ENCODE measurements at places on chromosomes 12 and 14.

GRCh38 chr12:107670999-107671643 is 14.5 kb upstream of the PWP1 start:
- DNase-seq = no peak

GRCh38 chr14:68442828-68443629 is 349.8 kb downstream of the ZFP36L1 start:
- no peak for DNase-seq

DNA sequence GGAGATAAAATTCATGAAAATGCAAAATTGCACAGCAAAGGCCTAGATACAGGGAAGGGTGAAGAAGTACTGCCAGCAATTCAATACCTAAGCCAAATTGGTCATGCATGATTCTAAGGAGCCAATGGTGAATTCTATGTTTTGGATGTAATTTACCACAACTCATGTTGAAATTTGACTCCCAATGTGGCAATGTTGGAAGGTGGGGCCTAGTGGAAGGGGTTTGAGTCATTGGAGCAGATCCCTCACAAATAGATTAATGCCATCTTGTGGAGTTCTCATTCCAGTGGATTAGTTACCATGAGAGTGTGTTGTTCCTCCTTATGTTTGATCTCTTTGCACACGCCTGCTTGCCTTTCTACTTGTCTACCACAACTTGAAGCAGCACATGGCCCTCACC is 194.0 kb upstream of the ALG10 start:
- DNase-seq = no peak

- no peak for DNase-seq
These were observed 37.2 kb downstream of the GABARAPL1 start for GRCh38 chr12:10249690-10250455.

GRCh38 chr12:121036810-121037326 is 2.2 kb downstream of the OASL start:
- DNase-seq = no peak

DNA sequence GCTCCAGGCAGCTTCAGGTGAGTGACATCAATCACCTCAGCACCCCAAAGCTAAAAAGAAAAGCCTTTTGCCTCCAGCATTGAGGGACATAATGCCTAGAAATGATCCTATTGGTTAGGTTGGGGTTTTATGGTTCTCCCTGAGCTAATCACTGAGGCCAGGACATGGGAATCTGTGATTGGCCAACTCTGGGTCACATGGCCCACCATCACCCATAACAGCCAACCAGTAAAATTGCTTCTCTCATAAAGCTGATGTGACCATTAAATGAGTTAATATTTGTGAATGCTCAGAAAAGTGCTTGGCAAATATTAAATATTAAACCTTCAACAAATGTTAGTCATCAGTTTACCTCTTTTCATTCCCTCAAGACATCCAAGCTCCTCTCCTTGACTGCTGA is 60.2 kb downstream of the TBX3 start:
- no peak for DNase-seq

GRCh38 chr12:42217656-42218055 is 20.4 kb downstream of the YAF2 start:
- no peak for DNase-seq

- no peak for DNase-seq
These were observed 3.2 kb upstream of the SYNE3 start for GRCh38 chr14:95519699-95520098.

- DNase-seq = no peak
These were observed 187.7 kb downstream of the PHETA1 start for GRCh38 chr12:111181143-111181726.

- DNase-seq = no peak
These were observed 16.5 kb upstream of the OR10AD1 start for GRCh38 chr12:48219631-48220030.

DNA sequence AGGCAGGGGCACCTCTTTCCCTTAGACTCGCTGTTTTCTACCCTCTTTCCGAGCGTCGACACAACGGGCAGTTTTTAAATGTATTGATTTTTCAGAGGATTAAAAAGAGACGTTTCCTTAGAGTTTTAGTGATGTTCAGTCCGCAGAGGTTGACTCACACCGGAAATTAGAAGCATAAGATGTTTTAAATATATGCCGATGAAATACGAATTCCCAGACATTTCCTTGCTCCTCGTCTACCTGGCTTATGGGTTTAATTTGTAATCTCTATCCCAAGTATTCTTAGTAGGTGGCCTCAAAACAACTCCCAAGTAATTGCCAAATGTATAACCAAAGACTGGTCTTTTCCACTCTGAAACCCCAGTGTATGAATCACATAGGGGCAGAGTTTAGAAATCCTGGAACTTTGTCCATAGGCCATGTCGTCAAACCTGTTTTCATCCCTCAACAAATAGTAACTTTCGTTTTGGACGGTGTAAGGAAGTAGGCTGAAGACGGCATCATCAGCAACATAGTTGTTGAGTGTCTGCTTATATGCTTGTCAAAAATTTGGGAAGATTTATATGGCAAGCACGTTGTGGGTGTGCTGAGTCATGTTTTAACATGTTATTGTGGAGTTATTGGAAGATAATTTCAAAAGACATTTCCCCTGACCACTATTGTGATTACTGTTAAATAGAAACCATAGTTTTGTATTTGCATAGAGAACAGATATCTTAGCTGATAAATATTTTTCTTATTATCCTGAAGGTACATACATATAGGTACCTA is 824 bp downstream of the TBK1 start:
- no peak for DNase-seq

- DNase-seq = no peak
These were observed 92.5 kb downstream of the STAB2 start for GRCh38 chr12:103679421-103680170.

DNA sequence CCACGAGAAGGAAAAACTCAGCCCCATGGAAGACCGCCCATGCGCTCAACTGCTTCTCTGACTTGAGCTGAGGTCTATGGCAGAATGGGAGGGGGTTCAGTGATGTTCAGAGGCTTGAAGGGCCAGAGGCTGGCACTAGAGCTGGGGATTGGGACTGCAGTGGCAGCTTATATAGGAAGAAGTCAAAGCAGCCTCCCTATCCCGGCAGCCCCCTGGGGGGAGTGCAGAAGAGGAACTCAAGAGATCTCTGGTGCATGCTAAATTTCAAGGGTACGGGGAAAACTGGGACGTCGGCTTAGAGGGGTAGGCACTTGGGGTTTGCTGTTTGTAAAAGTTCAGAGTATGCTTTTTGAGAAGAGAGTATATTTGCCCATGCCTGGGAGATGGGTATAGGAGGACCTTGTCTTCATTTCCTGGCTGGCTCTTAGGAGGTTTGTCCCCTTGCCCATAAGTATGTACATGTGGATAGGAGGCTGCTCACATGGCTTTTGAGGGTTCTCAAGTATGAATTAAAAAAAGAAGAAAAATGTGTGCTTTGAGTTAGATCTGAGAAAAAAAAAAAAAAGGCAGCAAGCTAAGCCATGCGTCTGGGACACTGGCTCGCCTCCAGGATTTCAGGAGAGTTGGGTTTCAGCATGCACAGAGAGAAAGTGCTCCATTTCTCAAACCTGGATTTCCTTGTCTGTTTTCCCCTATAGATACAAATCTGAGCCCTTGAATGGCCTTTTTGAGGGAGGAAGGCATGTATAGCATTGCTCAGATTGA is 3.2 kb upstream of the MEG3 start:
- no peak for DNase-seq

DNA sequence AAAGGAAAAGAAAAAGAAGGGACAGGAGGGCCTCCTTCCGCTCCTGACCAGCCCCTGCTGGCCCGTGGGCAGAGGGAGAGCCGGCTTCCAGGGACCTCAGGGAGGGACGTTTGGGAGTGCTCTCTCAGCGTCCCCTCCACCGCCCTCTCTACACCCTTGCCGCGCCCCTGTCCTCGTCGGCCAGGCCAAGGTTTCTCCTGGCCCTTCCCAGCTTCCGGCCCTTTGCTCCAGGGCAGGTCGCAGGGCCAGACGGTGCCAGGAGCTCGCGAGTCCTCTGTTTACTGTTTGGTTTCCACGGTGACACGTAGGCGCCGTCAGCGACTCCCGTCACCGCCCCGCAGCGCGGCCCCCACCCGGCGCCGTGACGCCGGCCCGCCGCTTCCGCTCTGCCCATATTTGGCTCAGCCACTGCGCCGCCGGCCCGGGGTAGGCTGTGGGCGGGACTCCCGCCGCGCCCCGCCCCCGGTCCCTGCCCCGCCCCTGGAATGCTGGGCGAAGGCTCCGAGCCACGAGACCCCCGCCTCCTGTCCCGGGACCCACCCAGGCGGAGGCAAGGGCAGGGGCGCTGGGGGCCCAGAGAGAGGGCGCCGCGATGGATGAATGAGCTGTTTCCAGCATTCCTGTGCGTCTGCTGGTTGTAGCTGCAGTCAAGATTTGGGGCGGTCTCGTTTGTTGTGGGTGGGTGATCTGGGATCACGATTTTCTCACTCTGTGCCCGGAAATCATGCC is 15.5 kb downstream of the FOS start:
- peak; percentile 61 for DNase-seq

DNA sequence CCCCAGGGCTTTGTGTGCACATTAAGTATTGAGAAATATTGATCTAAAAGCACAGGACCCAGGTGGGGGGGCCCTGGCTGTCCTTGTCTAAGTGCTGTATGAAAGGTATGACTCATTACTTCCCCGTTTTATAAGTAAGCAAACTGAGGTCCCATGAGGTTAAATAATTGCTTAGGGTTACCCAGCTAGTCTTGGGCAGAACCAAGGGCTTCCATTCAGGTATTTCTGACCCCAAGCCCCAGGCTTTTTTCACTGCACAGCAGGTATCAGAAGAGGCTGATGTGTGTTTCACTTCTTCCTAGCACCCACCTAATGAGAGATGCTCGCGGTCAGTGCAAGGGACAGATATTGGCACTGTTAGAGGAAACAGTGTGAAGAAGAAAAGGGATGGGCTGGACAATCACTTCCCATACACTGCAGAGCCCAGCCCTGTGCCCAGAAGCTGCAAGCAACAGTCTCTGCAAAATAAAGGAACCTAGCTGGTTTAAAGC is 4.7 kb upstream of the TC2N start:
- DNase-seq = no peak

- DNase-seq = no peak
These were observed 82.7 kb downstream of the KNTC1 start for GRCh38 chr12:122609732-122610131.

DNA sequence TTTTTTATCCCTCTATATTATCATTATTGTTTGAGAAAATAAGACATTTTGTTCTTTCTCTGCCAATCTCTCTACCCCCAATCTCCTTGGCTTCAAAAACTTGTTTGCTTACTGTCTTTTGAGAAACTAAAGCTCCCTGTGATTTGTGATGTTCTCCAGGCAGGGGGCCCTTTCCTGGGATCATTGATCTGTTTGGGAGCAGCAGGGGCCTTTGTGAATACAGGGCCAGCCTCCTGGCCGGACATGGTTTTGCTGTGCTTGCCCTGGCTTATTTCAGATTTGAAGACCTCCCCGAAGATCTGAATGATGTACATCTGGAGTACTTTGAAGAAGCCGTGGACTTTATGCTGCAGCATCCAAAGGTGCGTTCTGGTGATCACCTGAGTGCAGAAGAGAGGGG is 4.5 kb downstream of the ACOT6 start:
- DNase-seq = no peak

DNA sequence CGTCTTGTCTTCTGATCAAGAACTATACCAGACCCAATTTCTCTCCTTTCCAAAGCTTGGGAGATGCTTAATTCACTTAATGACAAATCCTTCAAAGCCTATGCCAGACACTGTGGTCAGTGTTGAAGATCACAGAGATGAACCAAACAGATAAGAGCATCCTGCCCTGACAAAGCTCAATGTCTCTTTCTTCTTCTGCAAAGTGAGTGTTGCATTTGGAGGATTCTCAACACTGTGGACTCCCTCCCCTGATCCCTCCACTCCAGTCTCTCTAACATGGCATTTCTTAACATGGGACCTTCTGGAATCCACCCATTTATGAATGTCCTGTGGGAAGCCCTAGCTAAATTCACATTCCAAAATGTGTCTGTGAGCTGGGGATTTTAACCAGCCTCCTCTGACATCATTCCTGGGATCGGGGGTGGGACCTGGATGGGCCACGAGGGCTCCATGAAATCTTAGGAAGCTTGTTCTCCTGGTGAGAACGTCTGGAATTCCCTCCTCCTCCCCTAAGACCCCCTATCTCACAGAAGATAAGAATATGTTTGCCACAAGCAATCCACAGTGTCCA is 20.3 kb downstream of the SYNE3 start:
- DNase-seq = no peak

Data from CMK (cell line).